Activated CD4-positive, alpha-beta T cell treated with anti-CD3 and anti-CD28 coated beads for 1 hour (primary cell): ENCODE measurements at places on chromosomes 1 and 21.

GRCh38 chr1:158445376-158445775 lies 16.3 kb upstream of the OR10K1 start:
- no peak for DNase-seq

- peak; percentile 46 for DNase-seq
Measured at GRCh38 chr1:226643177-226643576, 94.6 kb downstream of the STUM start.

DNA sequence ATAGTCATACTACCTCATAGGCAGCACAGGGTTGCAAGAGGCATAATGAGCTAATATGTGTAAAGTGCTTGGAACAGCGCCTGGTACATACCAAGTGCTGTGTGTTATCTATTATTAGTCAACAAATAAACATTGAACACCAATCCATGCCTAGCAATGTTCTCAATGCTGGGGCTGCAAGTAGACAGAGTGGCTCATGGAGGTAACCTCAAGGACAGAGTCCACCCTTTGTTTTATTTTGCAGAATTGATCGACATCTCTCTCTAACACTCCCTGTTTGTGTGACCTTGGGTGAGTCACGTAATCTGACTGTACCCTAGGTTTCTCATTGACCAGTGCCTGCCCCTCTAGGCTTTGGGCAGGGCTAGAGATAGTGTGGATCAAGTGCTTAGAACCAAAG lies 164.0 kb upstream of the KLHDC7A start:
- DNase-seq = no peak

GRCh38 chr1:92923664-92924063 lies 37.6 kb downstream of the DIPK1A start:
- no peak for DNase-seq

GRCh38 chr21:34946916-34947534 lies 102.1 kb downstream of the RUNX1 start:
- DNase-seq = no peak

- DNase-seq = no peak
Measured at GRCh38 chr1:4425892-4426291, 228.5 kb upstream of the AJAP1 start.

GRCh38 chr1:90488451-90488850 lies 228.7 kb downstream of the BARHL2 start:
- no peak for DNase-seq
